ENCODE measurements at places on chromosomes 5 and 9.

DNA sequence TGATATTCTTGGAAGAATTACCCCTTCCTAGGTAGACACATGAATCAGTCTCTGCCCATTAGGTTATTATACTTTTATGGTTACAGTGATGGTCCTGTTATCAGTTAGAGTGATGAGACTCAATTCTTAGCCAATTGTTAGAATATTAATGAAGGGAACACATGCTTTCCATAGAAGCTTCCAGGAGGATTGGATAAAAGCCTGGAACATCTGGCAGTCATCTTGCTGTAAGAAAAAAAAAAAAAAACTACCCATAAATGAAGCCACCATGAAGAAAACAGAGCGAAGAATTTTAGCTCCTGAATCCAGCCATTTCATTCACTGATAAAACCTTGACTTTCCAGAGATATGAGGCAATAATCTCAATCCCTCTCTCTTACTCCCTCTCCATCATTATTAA is 262.5 kb upstream of the GRIN3A start:
- no peak for DNase-seq

DNA sequence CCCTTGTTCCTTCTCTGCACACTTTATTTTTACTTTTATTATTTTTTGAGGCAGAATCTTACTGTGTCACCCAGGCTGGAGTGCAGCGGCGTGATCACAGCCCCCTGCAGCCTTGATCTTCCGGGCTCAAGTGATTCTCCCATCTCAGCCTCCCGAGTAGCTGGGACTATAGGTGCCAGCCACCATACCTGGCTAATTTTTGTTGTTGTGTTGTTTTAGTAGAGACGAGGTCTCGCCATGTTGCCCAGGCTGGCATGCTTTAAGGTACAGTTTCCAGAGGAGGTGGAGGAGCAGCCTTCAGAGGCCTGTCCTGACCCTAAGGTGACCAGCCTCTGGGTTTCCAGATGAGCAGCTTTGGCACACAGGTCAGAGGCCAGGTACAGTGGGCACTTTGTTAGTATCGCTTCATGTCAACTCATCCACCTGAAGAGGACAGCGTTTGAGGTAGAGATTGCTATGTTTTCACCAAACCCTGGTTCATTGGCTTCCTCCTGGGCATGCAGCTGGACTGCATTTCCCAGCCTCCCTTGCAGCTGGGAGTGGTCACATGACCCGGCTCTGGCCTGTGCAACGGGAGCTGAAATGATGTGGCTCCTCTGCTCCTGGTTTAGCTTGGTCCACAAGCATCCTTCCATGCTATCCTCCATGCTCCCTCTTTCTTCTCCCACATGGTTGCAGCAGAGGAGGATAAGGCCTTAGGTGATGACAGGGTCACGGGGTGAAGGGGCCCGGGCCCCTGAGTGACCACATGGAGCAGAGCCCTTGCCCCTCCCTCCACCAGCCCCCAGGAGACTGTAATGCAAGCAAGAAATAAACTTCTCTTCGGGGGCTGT is 139.3 kb upstream of the IER5L start:
- DNase-seq, result peak; percentile 30

- DNase-seq, result peak; percentile 99
These were observed at the start of gene ZCCHC7 for GRCh38 chr9:37119907-37120842. ZCCHC7 (plus strand) TSS chr9:37120574.

DNA sequence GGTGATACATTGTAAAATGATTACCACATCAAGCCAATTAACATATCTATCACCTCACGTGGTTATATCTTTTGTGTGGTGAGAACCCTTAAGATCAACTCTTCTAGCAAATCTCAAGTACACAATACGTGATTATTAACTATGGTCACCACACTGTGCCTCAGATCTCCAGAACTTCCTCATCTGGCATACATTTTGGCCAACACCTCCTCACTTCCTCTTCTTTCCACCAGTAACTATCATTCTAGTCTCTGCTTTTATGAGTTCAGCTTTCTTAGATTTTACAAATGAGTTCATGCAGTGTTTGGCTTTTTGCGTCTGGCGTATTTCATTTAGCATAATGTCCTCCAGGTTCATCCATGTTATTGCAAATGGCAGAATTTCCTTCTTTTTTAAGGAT is 35.8 kb downstream of the PRKACG start:
- DNase-seq, result no peak

- no peak for DNase-seq
These were observed 362.7 kb upstream of the RFX3 start for GRCh38 chr9:3888497-3888858.

DNA sequence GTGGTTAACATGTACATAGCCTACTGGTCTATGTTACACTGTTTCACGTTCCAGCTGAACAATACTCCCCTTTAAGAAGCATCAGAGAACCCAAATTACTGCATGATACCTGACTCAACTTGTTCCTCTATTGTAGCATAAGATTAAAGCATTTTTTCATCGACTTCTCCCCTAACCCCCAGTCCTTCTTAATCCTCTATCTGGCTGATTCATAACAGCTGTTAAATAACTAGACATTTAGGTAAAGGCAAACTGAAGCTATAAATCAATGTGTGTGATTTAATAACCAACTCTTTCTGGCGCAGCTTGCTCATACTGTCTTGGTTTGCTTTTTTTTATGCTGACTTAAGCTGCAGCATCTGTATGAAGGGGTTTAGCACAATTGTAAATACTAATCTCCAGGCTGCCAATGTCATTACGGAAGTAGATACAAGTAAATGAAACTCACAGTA is 94.2 kb upstream of the MTAP start:
- DNase-seq, result no peak

DNA sequence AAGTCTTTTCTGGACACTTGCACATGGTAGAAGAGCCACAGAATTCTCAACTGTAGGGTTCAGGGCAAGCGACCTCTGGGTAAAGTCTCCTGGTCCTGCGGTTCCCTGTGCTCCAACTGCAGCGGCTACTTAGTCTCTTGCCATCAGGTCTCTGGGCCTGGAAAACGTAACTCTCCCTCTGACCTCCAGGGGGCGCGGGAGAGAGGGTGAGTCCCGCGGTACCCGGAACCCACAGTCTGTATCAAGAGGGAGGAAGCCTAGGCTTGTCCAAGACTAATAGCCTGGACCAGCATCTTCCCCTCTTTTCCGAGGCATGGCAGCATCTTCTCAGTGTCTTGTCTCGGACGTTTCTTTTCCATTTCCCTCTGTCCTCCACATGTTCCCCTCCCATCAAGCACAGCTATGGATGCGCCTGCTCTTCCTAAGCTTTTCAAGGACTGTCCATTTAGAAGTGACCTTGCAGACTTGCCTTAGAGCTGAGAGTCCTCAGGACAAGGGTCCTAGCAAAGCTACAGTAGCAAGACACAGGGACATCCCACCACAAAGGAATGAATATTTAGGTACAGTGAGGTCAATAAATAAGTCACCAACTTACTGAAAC is 59.3 kb downstream of the FSTL4 start:
- DNase-seq, result peak; percentile 63

GRCh38 chr5:151926188-151926587 is 1.5 kb upstream of the GLRA1 start:
- DNase-seq, result no peak

DNA sequence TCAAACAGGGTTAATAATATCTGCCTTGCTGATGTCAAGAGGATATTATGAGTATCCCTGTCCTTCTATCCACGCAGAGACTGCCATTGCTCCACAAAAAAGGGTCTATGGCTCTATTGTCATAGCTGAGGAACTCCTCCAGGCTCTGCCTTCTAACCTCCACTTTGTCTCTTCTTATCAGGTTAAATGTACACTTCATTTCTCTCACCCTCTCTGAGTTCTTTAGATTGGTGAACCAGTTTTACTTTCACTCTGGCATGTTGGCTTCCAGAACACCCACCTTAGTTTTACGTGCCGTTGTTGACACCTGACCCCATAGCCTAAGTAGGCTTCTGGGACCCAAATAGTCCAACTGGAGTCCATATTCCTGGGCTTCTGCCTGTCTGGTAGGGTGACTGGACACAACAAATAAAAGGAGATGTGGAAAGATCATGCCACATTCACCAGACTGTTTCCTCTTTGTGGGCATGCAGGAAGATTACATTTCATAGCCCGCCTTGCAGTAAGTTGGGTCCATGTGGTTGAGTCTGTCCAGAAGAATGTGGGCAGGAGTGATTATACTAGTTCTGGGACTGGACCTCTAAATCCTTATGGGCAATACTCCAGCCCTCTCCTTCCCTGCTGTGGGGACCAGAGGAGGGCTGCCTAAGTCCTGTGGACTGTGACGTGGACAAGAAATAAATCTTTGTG is 350.4 kb upstream of the CLINT1 start:
- no peak for DNase-seq
